Stimulated activated CD8-positive, alpha-beta memory T cell treated with anti-CD3 and anti-CD28 coated beads, Interleukin-4, amount 100 ng/mL, for 4 hours (primary cell): ENCODE measurements at places on chromosomes 1 and 21.

DNA sequence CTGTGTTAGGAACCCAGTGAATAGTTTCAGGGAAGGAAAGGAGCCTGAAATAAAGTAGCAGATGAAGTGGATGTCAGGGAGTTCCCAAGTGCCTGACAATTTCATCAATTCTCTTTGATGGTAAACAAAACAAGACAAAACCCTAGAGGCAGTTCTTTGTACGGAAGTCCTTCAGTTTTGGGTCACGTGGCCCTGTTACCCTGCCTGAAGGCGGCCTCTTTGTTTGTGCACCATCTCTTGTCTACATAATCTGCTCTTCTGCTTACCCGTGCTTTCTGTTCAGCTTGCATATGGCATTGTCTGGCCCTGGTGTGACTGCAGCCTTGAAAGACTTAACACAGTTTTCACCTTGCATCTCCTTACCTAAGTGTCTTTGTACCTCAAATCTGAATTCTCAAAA is 166.7 kb upstream of the DUSP10 start:
- DNase-seq, result no peak

GRCh38 chr21:38081708-38082107 is 165.5 kb upstream of the KCNJ6 start:
- DNase-seq, result no peak

DNA sequence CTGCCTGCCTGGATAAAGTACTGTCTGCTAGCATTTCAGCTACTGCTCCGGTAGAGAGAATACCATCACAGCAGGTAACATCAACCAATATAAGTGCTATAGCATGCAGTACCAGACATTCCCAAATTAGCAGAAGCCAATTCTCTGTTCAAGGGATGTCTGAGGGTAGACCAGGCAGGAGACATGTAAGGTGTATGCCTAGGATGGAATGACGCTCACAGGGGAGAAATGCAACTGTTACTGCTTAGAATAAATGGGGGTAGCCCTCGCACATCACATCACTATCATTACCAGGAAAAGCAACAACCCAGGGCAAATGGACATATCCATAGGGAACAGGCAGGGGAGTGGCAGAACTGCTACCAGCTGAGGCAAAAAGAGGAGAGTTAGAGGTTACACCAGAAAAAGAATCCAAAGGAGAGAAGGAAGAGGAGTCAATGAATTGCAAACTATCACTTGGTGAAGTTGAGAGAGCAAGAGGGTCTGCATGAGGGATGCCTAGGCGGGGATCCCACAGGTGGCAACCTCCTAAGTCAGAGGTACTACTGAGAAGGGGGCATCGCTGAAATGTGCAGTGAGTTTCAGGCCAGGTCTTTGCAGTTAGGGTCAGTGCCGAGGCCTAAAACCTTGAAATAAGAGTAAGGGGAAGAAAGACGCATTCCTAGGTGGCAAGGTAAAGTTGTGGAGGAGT is 1.1 kb downstream of the UBE2Q1 start:
- DNase-seq, result no peak

GRCh38 chr1:239053279-239053678 is 333.1 kb upstream of the CHRM3 start:
- no peak for DNase-seq

- no peak for DNase-seq
These were observed 9.9 kb downstream of the CD160 start for GRCh38 chr1:145729196-145729595.

GRCh38 chr1:82059959-82060358 is 259.2 kb downstream of the ADGRL2 start:
- no peak for DNase-seq

- no peak for DNase-seq
These were observed 229.6 kb upstream of the JUN start for GRCh38 chr1:59013276-59013927.

GRCh38 chr1:213119794-213120193 is 68.8 kb downstream of the RPS6KC1 start:
- DNase-seq, result no peak

- DNase-seq, result no peak
These were observed 113.4 kb downstream of the ZBTB18 start for GRCh38 chr1:244164511-244164890.

GRCh38 chr1:66489151-66489550 is 44.8 kb upstream of the SGIP1 start:
- DNase-seq, result no peak

DNA sequence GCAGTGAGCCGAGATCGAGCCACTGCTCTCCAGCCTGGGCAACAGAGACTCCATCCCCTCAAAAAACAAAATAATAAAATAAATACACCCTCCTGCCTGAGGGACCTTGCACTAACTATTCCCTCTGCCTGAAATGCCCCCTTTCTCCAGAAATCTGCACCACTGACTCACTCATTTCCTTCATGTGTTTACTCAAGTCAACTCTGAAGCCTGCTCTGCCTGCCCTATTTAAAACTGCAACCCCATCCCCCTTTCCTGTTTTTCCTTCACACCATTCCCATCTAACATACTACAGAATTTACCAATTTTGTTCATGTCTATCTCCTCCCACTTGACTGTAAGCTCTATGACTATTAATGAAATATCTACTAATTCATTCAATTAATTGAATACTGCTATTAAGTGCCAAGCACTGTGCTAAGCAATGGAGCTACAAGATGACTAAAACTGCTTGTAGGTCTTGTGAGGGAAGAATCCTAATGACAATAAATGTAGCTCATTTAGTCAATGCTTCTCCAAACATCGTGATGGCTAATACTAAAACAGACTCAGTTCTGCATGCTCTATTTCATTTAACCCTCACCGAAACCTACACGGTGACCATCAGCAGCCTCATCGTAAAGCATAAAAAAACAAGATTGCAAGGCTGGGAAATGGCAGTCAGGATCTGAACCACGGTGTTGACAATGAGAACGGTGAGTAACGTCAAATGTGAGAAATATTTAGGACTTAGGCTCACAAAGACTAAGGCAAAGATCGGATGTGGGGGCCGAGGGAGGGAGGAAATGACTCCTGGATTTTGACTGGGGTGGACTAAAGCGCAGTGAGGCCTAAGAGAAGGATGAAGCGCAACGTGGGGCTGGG is 749 bp upstream of the TMEM39B start:
- DNase-seq, result no peak

DNA sequence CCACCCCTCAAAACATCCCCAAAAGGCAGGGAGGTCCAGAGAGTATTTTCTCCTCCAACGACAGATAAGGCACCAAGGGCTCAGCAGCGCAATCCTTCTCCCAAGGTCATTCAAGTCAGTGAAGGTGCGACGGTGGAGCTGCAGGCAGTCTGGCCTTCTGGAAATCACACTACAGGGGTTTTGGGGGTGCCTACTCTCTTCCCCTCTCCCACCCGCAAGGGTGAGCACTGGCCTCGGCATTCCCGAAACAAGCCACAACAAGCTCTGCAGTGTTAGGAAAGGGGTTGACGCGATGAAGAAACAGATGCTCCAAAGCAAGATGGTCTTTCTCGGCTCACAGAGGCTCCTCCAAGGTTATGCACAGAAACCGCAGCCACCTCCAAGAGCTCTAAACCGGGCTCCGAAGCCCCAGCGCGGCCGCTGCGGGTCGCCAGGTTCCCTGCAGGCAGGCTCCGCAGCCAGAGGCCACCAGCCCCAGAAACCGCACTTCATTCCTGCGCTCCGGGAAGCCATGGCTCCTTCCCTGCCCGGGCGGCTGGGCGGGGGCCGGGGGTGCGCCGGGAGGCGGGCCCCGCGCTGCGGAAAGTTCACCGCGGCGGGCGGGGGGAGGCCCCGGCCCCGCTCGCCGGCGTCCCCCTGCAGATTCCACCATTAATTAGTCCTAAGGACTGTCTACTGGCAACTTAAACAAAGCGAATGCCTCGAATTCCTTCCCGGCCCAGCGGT is 1.1 kb downstream of the LUZP1 start:
- DNase-seq, result no peak

DNA sequence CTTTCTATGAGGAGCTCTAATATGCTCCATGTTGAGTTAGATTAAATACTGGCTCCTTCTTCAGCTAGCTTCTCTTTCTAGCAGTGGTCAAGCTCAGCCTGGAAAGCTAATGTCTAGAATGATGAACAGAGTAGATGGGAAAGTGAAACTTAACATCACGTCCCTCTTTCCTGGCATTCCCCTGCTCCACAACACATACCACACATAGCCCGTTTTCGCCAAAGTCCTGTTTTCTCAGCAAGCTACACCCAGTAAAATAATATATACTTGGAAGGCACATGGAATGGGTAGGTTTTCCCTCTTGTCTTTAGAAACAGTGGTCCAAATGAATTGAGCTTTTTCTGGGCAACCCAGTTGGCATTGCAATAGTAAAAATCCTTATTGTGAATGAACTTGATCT is 3.8 kb downstream of the KRTAP27-1 start:
- no peak for DNase-seq

DNA sequence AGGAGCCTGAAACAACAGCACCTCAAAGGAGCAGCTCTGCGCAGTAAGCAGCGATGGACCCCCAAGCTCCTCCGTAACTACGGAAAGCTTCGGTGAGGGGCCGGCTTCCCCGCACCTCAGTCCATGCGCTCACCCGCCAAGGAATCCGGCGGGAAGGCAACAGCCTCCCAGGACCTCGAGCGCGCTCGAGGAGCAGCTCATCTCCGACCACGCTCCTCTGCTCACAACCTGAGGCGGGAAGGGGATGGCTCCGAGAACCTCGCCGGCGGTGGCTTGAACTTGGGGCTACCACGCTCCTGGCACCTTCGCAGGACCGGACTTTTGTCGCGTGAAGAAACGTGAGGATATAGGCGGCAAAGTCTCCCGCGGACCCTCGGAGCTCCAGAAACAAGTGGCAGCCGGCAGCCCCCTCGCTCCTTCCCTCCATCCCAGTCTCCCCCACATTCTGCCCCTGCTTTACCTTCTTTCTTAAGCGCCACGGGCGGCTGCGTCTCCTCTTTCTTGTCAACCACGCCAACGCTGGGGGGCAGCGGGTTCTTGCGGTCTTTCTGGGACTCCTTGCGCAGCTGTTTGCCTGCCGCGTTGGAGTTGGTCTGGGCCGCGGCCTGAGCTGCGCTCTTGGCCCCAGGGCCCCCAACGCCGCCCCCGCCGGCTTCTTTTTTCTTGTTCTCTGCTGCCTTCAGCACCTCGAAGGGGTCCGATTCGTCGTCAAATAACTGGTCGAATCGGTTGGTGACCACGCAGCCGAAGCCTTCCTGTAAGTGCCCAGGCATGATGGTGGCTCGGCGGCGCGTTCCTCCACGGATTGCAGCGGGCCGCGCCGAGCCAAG is 459 bp downstream of the SERBP1 start:
- no peak for DNase-seq

GRCh38 chr1:231122143-231122542 is 39.7 kb upstream of the TRIM67 start:
- no peak for DNase-seq

DNA sequence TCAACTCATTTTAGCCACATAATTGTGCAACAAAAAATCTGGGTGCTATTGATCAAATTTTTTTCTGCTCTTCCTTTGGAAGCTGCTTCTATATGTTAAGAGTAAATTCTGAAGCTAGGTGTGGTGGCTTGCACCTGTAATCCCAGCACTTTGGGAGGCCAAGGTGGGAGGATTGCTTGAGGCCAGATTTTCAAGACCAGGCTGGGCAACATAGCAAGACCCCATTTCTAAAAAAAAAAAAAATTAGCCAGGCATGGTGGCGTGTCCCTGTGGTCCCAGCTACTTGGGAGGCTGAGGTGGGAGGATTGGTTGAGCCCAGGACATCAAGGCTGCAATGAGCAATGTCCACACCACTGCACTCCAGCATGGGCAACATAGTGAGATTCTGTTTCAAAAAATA is 24.3 kb upstream of the RSBN1 start:
- DNase-seq, result no peak

DNA sequence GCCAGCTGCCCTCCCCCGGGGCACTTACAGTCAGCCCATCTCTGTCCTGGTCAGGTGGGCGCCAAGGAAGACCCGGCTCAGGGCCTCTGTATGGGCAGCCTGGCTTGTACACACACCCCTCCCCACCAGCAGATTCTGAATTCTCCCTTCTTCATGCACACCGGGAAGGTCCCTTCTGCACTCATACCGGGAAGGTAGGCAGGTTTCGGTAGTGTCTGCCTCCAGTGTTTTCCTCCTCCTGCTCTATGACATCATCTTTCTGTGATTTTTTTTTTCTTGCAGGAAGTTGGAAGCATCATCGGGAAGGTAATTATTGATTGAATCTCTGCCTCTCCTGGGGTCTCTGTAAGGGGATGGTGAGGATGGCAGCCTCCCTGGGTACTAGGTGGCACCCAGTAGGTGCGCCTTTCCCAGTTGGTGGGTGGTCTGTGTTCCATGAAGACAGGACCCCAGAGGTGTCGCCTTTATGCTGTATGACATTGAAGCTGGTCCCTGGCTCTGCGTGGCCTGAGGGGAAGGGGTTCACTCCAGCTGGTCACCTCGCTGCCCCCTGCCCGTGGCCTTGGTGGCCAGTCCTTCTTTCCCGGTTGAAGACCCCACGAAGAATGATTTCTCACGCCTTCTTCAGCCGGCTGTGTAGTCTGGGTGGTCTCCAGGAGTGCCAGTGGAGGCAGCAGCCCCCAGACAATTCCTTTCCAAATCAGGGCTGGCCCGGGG is 82.1 kb upstream of the COL6A1 start:
- DNase-seq, result no peak

DNA sequence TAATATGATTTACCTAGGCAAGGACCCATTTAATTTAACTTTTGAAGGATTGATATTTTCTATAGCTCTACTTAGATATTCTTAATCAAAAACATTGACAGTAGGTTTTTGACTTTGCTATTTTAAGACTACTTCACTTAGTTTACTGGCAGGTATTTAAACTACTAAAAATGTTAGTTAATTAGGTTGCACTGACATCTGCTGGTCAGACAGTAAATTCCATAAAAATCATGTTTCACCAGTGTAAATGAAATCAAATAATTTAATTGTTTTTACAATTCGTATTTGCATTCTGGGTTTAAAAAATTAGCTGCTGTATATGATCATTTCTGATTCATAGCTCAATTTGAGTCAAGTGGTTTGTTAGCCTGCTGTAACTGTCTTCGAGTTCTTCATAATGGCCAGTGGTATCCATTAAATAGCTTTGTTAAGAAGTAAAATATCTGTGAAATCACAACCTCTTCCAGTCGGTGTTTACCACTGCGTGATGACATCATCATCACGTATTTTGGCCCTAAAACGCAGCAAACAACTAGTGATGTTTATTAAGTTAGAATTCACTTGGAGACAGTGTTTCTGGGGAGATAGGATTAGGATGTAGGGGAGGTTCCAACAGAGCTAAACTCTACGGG is 26.2 kb downstream of the EXTL2 start:
- no peak for DNase-seq

DNA sequence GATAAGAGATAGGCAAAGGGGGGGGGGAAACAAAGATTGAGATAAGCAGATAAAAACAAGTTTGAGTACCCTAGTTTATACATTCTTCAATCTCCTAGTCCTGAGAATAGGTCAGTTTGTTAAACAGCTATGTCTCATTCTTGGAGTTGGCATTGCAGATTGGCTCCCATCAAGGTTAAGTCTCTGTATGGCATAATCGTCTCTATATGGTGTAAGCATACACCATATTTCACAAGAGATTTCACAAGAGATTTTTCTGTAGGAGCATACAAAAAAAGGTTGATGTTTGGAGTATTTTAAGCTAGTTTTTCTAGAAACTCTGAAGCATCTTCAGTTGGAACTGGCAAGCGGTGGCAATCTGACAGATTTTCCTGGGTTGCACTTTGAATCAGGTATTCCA is 35.8 kb downstream of the NCAM2 start:
- DNase-seq, result no peak
